Endothelial cell of umbilical vein (primary cell): ENCODE measurements at places on chromosomes 16 and 17. TPM values are rescaled to one million over a fixed set of nuclear protein-coding genes. Genes with fewer than 3 reads are reported as not detected.

GRCh38 chr17:77686903-77687302 lies 271.6 kb upstream of the TNRC6C start:
- DNase-seq, result no peak

Gene ABCC3
- 2.6 and 4.2 TPM in 2 replicates for polyA plus RNA-seq

DNA sequence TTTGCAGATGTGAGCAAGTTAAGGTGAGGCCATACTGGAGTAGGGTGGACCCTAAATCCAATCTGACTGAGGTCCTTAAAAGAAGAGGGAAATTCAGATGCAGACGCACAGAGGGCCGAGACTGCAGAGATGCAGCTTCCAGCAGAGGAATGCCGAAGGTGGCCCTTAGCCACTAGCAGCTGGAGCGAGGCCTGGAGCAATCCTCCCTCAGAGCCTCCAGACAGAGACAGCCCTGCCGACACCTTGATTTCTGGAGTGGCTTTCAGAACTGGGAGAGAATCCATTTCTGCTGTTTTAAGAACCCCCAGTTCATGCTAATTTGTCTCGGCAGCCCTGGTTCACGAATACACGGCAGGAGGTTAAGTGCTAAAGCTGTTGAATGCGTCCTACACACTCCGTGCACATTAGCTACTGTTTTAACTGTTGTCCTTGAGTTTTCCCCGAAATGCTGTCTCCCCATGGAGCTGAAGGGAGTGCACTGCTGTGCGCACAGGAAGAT lies 135.5 kb downstream of the IRF8 start:
- no peak for DNase-seq

DNA sequence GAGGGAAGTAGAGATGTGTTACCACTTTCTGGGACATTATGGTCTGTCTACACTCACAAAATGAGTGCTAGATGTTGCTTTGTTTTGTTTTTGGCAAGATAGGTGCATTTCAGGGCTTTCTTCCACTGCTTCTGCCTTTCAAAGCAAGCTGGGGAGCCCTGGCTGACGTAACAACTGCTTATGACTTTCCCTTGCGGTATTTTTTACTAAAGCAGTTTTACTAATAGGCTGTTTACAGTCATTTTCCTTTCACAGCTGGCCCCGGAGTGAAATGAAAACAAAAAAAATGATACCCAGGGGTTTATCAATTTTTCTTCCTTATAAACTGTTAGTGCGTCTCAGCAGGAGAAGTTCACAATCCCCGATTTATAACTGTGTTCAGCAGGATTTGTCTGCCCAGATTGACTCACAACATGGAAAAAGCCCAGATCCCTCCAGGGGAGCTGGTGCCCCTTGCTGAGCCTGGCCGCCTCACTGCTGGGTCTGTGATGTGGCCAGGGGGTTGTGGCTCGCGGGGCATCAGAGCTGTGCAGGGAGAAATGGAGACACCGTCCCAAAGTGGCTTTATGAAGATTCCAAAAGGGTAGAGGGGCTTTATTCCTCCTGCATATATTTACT lies 184.4 kb upstream of the HS3ST3A1 start:
- DNase-seq, result no peak

- no peak for DNase-seq
Observed at GRCh38 chr17:78474614-78475146, 96.2 kb downstream of the PGS1 start.

DNA sequence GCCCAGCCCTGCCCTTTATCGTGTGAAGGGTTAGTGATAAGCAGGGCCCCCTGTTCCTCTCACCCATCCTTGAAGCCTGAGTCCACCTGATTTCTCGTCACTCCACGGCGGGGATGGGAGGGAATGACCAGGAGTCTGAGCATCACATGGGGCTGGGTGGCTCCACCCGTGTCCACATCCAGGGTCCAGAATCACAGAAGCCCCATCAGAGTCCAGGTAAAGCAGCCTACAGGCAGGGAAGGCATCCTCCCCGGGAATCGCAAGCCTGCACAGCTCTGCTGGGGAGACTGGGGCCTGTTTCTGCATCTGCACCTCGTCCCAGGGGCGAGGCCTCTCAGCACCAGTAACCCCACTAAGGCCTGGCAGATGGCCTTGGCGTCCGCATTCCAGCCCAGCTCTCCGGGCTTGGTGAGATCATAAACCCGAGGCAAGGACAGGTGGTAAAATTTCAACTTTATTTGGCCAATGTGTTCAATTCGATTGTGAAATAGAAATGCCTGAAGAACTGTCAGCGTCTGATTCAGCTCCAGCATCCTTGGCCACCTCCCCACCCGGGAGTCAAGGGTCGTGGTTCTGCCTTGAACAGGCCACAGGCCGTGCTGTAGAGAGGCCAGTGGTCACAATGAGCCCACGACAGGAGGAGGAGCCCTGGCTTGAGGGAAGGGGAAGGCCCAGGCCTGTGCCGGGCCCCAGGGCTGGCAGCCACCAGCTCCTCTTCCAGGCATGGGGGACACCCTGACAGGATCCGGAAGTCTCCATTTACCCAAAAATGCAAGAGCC lies 8.1 kb upstream of the PPP1R27 start:
- DNase-seq, result no peak

- no peak for DNase-seq
Observed at GRCh38 chr17:28180449-28180848, 138.0 kb downstream of the NLK start.

Gene EIF3C
- 417 and 524 TPM in 2 replicates for polyA plus RNA-seq

GRCh38 chr17:31540602-31541307 lies 149.3 kb downstream of the RAB11FIP4 start:
- DNase-seq, result no peak

Gene DOC2A
- 0.63 and 1.1 TPM in 2 replicates for polyA plus RNA-seq

Gene CD300LB
- not detected in 2 replicates for polyA plus RNA-seq

Gene TBC1D3B
- polyA plus RNA-seq, result 0.81 and 1.7 TPM in 2 replicates

Gene CHD9NB
- polyA plus RNA-seq, result 0.35 and 0.44 TPM in 2 replicates

DNA sequence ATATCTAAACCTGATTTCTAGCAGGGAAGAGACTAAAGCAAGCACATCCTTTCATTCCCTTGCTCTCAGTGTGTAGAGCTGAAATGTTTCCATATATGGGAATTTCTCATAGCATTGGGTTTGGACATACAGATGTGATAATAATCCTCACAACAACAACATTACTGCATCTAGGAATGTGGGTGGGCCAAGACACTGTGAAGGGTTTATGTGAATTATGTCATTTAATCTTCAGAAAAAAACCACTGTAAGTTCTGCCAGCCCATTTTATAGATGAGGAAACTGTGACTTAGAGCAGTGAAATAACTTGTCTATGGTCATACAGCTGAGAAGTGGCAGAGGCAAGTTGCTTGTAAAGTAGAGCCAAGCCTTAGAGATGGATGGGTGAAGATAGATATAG lies 5.2 kb downstream of the OMG start:
- DNase-seq, result no peak
